Putamen (tissue), 1 donor: ENCODE measurements at places on chromosomes 6 and 20.

DNA sequence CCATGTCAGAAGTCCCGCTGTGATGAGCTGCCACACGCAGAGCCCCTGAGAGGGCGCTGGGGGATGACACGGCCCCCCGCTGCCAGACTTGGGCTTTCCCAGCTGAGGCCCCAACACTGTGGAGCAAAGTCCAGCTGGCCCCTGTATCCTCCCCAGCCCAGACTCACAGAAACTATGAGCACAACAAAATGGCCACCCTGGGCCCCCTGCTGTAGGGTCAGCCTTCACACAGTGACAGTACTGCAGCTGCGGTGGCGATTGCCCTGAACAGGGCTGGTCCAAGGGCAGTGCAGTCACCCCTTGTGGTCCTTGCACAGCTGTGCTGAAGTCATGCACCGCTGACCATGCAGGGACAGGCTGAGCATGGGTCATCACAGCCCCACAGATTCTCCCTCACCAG, 78.2 kb upstream of the CST7 start:
- DNase-seq: no peak

GRCh38 chr6:163263196-163263595, 151.3 kb upstream of the QKI start:
- DNase-seq: peak; percentile 78

DNA sequence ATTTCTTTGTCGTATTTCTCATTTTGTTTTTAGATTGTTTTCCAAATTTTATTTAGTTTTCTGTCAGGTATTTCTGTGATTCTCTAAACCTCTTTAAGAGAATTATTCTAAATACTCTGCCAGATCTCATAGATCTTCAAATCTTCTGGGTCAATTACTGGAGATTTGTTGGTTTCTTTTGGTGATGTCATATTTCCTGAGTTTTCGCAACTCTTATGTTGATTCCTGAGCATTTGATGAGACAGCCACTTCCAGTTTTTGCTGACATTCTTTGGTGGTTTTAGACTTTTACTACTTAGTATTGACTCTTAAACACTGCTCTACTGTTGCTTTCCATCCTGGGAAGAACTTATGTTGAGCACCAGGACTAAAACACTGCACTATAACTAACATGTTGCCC, 21.9 kb downstream of the ADGB start:
- DNase-seq: no peak

- peak; percentile 36 for DNase-seq
Observed at GRCh38 chr6:47780510-47781356, 1.1 kb upstream of the OPN5 start.

DNA sequence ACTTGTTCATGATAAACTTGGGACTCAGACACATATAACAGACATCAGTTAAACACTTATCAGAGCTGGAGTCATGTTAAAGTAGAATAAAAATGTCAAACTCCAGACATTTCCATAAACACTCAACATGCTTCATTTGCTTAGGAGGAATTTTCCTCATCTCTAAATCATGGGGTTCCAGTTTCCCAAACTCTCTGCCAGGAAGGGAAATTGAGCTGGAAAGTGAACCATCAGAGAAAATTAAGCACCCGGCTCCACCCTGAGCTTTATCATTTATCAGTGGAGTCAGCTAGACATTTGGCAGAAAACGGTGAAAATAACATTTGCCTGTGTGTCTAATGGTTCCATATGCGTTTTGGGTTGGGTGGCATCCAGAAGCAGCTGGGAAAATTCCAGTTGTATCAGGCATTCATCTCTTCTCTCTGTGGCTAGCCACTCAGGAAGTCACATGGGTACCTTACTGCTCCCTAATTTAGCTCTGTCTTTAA, 25.3 kb upstream of the ZNFX1 start:
- DNase-seq: no peak

- no peak for DNase-seq
Observed at GRCh38 chr20:19872001-19872400, 113.9 kb downstream of the RIN2 start.

GRCh38 chr6:99022039-99022609, 74.4 kb upstream of the FBXL4 start:
- no peak for DNase-seq

DNA sequence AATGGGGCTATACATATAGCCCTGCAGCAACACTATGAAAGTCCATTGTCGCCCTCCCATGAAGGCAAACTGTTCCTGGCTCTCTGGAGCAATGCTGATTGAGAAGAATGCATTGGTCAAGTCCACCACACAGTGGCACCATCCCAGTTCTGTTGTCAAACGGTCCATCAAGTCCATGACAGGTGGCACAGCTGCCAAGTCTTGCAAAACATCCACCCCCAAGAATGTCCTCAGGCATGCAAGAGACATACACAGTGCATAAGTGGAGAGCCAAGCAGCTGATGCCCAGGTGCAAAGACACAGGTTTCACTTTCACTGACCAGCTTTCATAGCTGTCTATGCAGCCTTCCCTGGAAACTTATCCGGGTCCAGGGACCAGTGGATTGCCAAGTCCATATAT, 17.5 kb downstream of the ZNF391 start:
- DNase-seq: no peak

GRCh38 chr6:137403443-137403842, 90.8 kb downstream of the OLIG3 start:
- DNase-seq: no peak

DNA sequence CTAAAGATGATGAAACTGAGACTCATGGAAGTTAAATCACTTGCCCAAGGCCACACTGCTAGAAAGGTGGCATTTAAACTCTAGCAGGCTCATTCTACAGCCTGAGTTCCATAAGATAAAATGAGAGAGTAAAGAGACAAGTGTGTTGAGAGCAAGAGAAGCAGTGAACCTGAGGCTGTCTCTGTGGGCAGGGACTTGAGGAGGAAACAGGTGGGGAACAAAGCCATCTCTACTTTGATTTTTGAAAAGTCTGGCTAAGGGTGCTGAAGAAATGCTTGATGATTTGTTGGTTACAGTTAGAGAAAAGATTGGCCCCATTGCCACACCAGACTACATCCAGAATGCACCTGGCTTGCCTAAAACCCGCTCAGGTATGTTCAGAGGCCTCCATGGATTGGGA, 29.0 kb downstream of the GSS start:
- no peak for DNase-seq

DNA sequence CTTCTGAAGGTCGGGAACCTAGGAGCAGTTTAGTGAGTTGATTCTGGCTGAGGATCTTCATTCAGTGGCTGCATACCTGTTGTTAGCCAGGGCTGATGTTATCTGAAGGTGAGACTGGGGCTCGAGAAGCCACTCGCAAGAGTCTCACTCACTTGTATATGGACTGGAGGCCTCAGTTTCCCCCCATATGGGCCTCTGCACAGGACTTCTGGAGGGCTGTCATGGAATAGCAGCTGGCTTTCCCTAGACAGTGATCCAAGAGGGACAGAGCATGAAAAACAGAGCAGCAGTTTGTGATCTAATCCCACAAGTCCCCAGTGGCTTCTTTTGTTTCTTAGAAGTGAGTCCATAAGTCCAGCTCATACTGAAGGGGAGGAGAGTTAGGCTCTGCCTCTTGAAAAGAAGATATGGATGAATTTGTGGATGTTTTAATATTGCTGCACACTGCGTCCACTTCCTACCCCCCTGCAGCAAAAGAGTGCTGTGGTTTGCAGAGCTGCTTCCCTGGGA, 623.4 kb downstream of the CDH26 start:
- no peak for DNase-seq

- no peak for DNase-seq
Observed at GRCh38 chr6:158376631-158377081, 64.4 kb downstream of the TULP4 start.

- no peak for DNase-seq
Observed at GRCh38 chr6:149897015-149897697, 757 bp downstream of the RAET1E start.
